ENCODE measurements at places on chromosomes 11 and 22.
A peak's percentile ranks its signal among the peaks of the same experiment; 100 is the strongest.

DNA sequence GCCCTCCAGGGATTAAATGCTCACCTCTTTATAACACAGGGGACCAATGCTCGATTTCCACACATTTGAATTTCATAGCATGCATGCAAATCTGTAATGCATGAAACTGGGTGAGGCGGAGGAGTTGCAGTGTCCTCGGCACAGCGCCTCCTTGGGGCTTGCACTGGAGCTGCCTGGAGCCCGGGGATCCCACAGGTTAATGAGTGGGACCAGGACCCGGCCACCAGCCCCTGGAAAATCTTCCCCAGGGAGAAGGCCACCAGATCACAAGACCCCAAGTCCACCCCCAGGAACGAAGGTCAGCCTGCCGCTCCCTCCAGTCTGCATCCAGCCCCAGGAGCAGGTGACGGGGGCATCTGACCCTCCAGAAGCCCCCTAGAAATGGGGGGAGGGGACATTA lies 119.1 kb downstream of the MN1 start:
- H3K4me1 ChIP-seq, result no peaks in the 10 kb centered on the region
- DNase-seq, result no peak
- no peak overlapping the region for H3K4me3 ChIP-seq
- H3K36me3 ChIP-seq, result no peaks in the 10 kb centered on the region
- H3K27ac ChIP-seq, result no peak overlapping the region
- H3K27me3 ChIP-seq, result no peaks in the 10 kb centered on the region

DNA sequence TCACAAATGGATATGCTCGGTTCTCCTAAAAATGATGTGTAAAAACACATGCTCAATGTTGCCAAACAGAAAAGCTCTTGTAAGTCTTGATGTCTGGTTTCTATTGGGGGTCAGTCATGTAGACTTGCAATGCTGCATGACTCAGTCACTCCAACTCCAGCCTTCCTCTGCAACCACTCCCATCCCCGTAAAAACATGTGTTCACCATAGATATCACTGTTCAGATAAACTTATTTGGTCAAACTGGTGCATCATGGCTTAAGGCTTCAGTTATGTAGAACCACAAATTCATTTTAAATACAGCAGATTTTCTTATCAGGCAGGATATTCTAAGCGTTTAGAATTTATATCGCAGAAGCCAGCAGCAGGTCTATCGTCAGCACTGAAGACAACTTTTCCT lies 298.4 kb upstream of the LUZP2 start:
- H3K4me3 ChIP-seq, result no peak overlapping the region
- no peak overlapping the region for H3K27ac ChIP-seq
- H3K4me1 ChIP-seq, result no peaks in the 10 kb centered on the region
- DNase-seq, result no peak

GRCh38 chr22:28783786-28784671 lies 11.5 kb downstream of the CCDC117 start:
- no peak overlapping the region for H3K4me3 ChIP-seq
- H3K36me3 ChIP-seq, result peaks cover 65% of the 10 kb centered on the region
- no peaks in the 10 kb centered on the region for H3K27me3 ChIP-seq
- no peak overlapping the region for H3K27ac ChIP-seq
- H3K4me1 ChIP-seq, result no peaks in the 10 kb centered on the region

GRCh38 chr22:38295863-38296262 lies 21.4 kb downstream of the CSNK1E start:
- H3K27ac ChIP-seq, result peak overlapping the region; percentile 98
- H3K27me3 ChIP-seq, result no peaks in the 10 kb centered on the region
- peaks cover 94% of the 10 kb centered on the region for H3K36me3 ChIP-seq
- DNase-seq, result no peak

- DNase-seq, result no peak
- H3K27ac ChIP-seq, result peak overlapping the region; percentile 99
- H3K4me1 ChIP-seq, result peaks cover 41% of the 10 kb centered on the region
- H3K27me3 ChIP-seq, result no peaks in the 10 kb centered on the region
Observed at GRCh38 chr11:8814923-8815240, 96.1 kb upstream of the AKIP1 start.

DNA sequence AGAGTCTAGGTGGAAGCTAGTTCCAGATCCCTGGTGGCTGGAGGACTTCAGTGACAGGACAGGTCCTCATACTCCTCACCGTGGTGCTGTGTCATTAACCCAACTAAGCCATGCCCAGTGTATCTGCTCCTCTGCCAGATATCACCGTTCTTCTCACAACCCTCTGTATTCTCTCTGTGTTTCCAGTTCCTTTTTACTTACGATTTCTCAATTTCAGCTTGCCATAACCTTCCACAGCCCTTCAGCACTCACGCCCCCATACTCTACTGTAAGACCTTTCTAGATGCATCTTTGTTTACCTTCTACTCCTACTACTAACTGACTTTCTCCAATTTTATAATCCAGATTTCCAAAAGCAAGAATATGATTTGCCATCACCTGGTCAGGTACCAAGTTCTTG lies 26.1 kb upstream of the RIC3 start:
- H3K4me1 ChIP-seq, result no peaks in the 10 kb centered on the region
- H3K27ac ChIP-seq, result no peak overlapping the region
- no peak overlapping the region for H3K4me3 ChIP-seq
- DNase-seq, result no peak

GRCh38 chr22:31897842-31898805 lies 46.2 kb upstream of the YWHAH start:
- H3K27me3 ChIP-seq, result no peaks in the 10 kb centered on the region
- no peak overlapping the region for H3K4me3 ChIP-seq
- H3K4me1 ChIP-seq, result no peaks in the 10 kb centered on the region
- H3K36me3 ChIP-seq, result peaks cover 10% of the 10 kb centered on the region

- H3K4me3 ChIP-seq, result no peak overlapping the region
- no peak overlapping the region for H3K27ac ChIP-seq
Observed at GRCh38 chr11:10503221-10503620, 37.8 kb downstream of the RNF141 start.

- no peaks in the 10 kb centered on the region for H3K27me3 ChIP-seq
- H3K36me3 ChIP-seq, result peaks cover 84% of the 10 kb centered on the region
- DNase-seq, result no peak
- no peaks in the 10 kb centered on the region for H3K4me1 ChIP-seq
- no peak overlapping the region for H3K27ac ChIP-seq
Observed at GRCh38 chr11:73716153-73717056, 44.5 kb downstream of the RAB6A start.

GRCh38 chr11:61985869-61986268 lies 18.4 kb upstream of the FTH1 start:
- H3K4me1 ChIP-seq, result peaks cover 9% of the 10 kb centered on the region
- no peak overlapping the region for H3K27ac ChIP-seq
- no peak overlapping the region for H3K4me3 ChIP-seq
- no peak for DNase-seq
- H3K36me3 ChIP-seq, result no peaks in the 10 kb centered on the region

GRCh38 chr11:95074792-95075563 lies 8.3 kb downstream of the SRSF8 start:
- no peak overlapping the region for H3K27ac ChIP-seq
- DNase-seq, result no peak
- H3K36me3 ChIP-seq, result peaks cover 4% of the 10 kb centered on the region
- H3K4me1 ChIP-seq, result peaks cover 14% of the 10 kb centered on the region
- H3K27me3 ChIP-seq, result no peaks in the 10 kb centered on the region

DNA sequence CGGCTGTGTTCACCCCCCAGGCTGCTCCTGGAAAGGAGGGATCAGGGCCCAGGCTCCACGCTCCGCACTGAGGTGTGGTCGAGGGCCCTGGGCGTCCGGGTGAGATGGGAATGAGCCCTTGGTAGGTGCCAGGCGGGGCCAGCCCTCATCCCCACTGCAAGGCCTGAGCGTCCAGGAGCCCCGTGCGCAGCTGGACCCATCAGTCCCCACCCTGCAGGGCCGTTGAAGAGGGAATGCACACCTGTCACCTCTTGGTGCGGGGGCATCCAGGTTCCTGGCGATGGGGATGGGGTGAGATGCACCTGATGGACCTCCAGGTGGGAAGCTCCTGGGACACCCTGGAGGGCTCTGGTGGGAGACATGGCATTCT lies 72.2 kb downstream of the KCNQ1 start:
- no peak overlapping the region for H3K4me3 ChIP-seq
- H3K27me3 ChIP-seq, result no peaks in the 10 kb centered on the region
- no peaks in the 10 kb centered on the region for H3K36me3 ChIP-seq
- no peak overlapping the region for H3K27ac ChIP-seq

DNA sequence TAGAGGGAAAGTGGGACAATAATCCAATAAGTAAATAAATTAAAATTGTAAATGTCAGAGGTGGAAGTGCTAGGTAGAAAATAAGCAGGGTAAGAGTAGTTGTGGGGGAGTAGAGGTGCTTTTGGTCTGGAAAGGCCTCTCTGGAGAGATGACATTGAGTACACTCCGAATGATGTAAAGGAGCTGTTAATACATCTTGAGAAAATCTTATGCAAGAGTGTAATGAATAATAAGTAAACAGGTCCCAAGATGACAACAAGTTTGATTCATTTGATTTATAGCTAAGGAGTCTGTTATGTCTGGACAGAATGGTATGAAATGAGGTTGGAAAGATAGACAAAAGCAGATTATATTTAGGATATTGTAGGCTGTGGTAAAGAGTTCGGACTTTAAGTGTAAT lies 87.5 kb downstream of the TMEM135 start:
- H3K27ac ChIP-seq, result no peak overlapping the region
- H3K4me3 ChIP-seq, result no peak overlapping the region
- H3K4me1 ChIP-seq, result peaks cover 7% of the 10 kb centered on the region

- H3K27ac ChIP-seq, result no peak overlapping the region
- no peak overlapping the region for H3K4me3 ChIP-seq
- no peak for DNase-seq
- H3K27me3 ChIP-seq, result no peaks in the 10 kb centered on the region
- H3K36me3 ChIP-seq, result no peaks in the 10 kb centered on the region
- H3K4me1 ChIP-seq, result no peaks in the 10 kb centered on the region
Observed at GRCh38 chr11:93525601-93526345, 17.4 kb downstream of the SMCO4 start.

DNA sequence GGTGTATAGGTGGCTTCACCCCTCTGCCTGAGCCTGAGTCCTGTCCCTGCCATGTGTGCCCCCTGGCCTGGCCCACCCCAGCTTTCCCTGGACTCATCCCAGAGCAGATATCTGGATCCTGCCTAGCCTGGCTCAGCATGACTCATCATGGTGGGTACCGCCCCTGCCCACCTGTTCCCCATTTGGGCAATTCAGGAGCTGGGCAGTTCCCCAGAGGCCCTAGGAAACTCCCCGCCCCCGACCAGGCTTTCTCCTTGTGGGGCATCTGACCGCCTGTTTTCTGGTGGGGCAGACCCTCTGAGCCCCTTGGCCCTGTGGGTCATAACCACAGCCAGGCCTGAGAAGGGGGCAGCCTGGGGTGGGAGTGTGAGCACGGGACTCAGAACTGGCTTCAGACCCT lies 4.4 kb downstream of the TSPO start:
- peaks cover 6% of the 10 kb centered on the region for H3K4me1 ChIP-seq
- H3K36me3 ChIP-seq, result peaks cover 25% of the 10 kb centered on the region
- H3K4me3 ChIP-seq, result no peak overlapping the region
- H3K27me3 ChIP-seq, result no peaks in the 10 kb centered on the region

DNA sequence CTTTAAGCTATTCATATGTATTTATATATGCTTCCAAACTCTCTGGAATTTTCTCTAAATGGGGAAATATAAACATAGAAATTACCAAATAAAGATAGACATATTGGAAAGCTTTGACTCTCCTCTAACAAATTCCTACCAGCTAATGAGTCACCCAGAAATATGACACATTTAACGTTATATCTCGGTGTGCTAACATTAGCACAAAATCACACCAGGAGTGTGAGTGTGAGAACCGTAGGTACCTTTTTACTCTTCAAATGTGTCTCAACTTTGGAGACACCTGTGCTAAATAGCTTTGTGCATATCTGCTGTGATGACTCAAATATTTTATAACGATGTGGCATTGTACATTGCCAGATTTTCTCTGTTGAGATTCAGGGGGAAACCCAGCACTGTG lies 714.4 kb downstream of the METTL15 start:
- peak overlapping the region; percentile 86 for H3K27ac ChIP-seq
- peaks cover 48% of the 10 kb centered on the region for H3K4me1 ChIP-seq
- no peaks in the 10 kb centered on the region for H3K27me3 ChIP-seq
- peaks cover 14% of the 10 kb centered on the region for H3K36me3 ChIP-seq
- no peak for DNase-seq

GRCh38 chr22:27772984-27773498 lies 28.5 kb downstream of the MN1 start:
- no peaks in the 10 kb centered on the region for H3K4me1 ChIP-seq
- H3K27ac ChIP-seq, result no peak overlapping the region
- no peaks in the 10 kb centered on the region for H3K27me3 ChIP-seq
- H3K36me3 ChIP-seq, result no peaks in the 10 kb centered on the region
- H3K4me3 ChIP-seq, result no peak overlapping the region

GRCh38 chr22:22670076-22670795 lies 25.8 kb downstream of the GGTLC2 start:
- H3K36me3 ChIP-seq, result no peaks in the 10 kb centered on the region
- no peak for DNase-seq
- H3K4me3 ChIP-seq, result no peak overlapping the region
- no peaks in the 10 kb centered on the region for H3K4me1 ChIP-seq

GRCh38 chr11:121282886-121283502 lies 9.6 kb upstream of the SC5D start:
- H3K4me1 ChIP-seq, result no peaks in the 10 kb centered on the region
- no peak for DNase-seq
- H3K36me3 ChIP-seq, result no peaks in the 10 kb centered on the region
- H3K27ac ChIP-seq, result no peak overlapping the region
- H3K4me3 ChIP-seq, result no peak overlapping the region

- no peak overlapping the region for H3K4me3 ChIP-seq
- H3K27ac ChIP-seq, result no peak overlapping the region
- H3K36me3 ChIP-seq, result no peaks in the 10 kb centered on the region
- peaks cover 25% of the 10 kb centered on the region for H3K4me1 ChIP-seq
Observed at GRCh38 chr22:46777609-46777970, 15.1 kb downstream of the TBC1D22A start.

Measured in RWPE2 (cell line).